COR-L47 (cell line): ENCODE measurements at places on chromosomes 6 and 20.

DNA sequence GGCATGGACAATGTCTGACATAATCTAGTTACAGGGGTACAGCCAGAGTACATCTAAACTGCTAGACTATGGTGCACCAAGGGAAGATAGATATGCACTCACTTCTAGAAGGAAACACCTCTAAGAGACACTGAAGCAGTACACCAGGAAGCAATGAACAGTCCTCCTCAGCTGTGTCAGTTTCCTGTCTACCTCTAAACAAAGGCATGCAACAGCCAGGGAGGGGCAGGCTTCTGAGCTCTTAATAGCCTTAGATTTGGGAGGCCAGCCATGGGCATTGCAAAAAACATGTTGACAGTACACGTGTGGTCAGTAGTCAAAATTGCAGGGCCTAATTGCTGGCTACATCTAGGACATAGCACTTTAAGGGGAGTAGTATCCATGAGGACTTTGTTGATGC, 21.4 kb downstream of the CRYBG1 start:
- DNase-seq, result no peak

GRCh38 chr6:108739496-108740330, 108.5 kb upstream of the ARMC2 start:
- no peak for DNase-seq

DNA sequence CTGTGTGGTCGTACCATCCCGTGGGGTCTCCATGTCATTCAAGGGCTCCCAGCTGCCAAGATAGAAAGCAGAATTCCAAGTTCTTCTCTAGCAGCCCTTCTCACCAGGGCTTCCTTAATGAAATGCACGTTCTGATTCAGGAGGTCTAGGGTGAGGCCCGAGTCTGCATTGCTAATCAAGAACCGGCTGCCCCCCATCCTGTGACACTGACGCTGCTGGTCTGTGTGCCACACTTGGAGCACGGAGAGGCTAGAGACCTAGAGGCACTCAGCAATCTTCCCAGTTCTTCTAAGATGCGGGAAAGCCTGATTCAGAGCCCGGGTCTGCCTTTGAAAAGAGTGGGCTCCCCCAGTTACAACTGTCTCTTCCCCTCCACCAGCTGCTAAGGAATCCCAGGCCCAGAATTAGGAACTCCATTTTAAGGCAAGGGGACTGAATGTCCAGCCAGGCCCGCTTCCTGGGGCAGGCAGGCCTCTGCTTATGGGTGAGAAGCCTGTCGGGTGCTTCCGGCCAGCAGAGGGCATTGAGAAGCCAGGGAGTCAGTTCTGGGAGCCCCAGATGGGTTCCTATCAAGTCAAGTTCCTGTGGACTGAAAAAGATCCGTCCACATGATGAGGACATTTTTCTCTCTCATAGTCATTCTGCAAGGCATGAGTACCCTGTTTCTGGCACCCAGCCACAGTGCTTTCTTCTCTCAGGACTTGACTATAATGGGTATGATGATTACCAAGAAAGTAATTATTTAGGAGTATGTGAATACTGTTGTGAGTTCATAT, 69.8 kb upstream of the RIN2 start:
- DNase-seq, result no peak

GRCh38 chr20:9927224-9927623, 88.3 kb upstream of the PAK5 start:
- DNase-seq, result no peak

GRCh38 chr6:37490536-37491170, 9.0 kb downstream of the CCDC167 start:
- no peak for DNase-seq

DNA sequence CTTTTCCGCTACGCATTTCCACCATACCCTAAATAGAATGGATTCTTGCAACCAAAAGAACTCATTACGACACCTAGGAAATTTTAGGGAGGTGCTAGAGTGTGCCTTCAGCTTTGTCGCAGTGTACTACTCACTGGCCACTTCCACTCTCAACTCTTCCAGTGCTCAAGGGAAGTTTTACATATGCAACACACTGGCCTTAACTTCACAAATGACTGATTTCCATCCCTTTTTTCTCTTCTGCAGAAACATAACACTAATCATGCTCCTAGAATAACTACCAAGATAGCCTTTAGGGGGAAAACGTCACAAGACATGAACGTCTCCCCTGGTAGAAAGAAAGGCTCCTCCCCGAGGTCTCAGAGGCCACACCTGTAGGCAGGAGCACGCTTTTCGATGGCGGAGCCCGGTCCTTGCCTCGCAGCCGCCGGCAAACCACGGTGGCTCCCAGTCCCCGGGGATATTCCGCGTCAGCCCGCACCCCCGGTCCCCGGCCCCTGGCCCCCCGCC, 584 bp downstream of the LYRM4 start:
- peak; percentile 61 for DNase-seq

DNA sequence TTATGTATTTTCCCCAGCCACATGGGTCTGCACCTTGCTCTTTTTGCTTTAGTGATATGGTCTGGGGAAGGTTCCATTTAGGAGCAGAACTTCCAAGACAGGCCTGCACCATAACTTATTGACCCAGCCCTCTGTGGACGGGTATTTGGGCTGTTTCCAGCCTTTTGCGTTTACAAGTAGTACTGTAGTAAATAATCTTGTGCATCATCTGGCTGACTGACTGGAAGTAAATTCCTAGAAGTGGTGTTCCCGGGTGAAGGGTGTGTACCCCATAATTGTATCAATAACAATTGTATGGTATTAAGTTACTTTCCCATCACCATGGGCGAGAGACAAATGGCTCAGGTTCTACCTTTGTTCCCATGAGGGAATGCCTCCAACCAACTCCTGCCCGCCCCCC, 31.6 kb downstream of the SPDEF start:
- no peak for DNase-seq

- peak; percentile 19 for DNase-seq
These were observed 1.1 kb upstream of the SIM1 start for GRCh38 chr6:100465701-100466409.

DNA sequence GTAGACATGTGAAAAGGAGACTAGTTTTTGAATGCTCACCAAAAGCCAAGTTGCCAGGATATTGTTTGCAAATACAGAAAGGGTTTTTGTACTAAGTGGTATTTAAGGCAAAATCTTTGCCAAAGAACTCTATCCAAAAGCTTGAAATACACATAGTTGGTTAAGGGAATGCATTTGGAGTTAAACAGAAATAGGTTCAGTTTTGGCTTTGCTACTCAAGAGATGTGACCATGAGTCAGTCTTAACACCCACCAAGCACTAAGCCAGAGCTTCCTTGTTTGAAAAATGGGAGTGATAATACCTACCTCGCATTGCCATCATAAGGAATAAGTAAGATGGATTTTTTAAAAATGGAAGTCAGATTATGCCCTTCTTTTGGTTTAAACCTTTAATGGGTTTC, 191.7 kb upstream of the LAMP5 start:
- DNase-seq, result no peak

- no peak for DNase-seq
These were observed 1.4 kb upstream of the ENPP3 start for GRCh38 chr6:131635384-131636340.

- no peak for DNase-seq
These were observed 144.9 kb upstream of the THBS2 start for GRCh38 chr6:169398342-169399105.

DNA sequence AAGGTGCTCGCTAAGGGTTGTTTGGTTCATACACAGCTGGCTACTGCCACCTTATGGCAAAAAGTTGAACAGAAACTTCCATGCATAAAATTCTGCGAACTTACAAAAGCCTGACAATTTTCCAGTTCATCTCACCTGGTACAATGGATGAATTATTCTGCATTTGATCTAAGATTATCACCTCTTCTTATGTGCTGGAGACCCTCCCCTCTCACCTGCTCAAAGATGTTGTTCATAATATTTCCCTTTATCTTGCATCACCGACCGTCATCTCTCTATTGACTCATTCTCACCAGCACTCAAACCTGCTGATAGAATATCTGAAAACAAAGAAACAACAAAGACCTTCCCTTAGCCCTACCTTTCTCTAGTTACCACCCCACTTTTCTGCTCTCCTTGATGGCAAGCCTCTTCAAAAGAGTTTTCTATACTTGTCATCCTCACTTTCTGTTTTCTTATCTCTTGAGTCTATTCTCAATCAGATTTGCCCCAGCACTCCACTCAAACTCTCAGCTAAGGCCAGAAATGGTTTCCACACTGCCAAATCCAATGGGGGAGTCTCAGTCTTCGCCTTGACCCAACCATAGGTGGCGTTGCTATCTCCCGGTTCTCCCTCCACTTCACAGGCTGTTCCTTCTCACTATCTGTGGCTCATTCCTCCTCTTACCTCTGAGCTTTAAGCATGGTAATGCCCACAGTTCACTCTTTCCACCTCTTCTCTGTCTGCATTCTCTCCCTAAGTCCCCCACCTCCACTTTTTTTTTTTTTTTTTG, 25.8 kb downstream of the SNRNP48 start:
- peak; percentile 57 for DNase-seq

- DNase-seq, result peak; percentile 76
These were observed 421.1 kb downstream of the BCKDHB start for GRCh38 chr6:80527552-80528052.

DNA sequence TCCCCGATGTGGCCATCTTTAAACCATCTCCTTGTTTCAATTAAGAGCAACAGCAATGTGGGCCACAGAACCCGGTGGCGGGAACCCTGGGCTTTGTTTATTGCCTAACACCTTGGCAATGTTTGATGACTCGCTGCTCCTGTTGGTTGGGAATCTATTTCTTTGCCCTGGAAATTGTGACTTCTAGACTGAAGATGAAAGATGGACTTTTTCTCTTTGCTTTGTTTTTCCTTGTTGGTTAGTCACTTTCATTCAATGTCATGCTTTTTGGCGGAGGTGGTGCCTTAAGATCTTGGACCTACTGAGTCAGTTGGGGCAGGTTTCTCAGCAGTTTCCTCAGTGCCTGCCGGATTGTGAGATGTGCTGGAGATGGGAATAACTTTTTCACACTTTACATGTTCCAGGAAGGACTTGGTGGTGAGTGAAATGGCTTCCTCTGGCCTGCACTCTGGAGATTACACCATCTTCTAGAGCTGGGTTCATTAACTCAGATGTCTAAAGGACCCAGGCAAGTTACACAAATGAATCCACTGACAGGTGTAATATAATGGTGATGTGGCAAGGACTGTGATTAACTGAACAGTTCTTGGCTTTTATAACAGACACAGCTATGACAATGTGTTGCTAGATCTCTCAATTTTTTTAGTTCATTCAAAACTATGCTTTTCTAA, 56.3 kb downstream of the TSHZ2 start:
- DNase-seq, result no peak

DNA sequence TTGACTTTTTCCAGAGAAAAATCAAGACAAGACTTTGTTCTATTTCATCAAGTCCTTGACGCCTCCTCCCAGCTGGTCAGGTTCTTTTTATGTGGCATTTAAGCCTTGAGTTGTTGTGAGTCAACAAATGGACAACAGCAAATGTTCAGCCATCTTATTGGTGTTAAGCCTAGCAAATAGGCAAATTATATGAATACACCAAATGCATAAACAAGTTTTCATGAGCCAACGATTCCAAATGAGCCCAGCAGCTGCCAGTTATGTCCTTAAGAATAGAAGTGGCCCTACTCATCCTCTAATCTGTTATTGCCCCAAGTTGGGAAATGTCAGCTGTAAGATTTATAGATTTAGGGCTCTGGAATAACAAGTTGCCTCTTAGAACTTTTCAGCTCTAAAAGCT, 312.0 kb downstream of the SOX4 start:
- no peak for DNase-seq
